Stimulated activated CD8-positive, alpha-beta memory T cell treated with anti-CD3 and anti-CD28 coated beads, Interleukin-15, amount 100 ng/mL, for 4 hours (primary cell): ENCODE measurements at places on chromosomes 12 and 14.

- no peak for DNase-seq
These were observed 269.0 kb upstream of the GARIN2 start for GRCh38 chr14:66920196-66920595.

DNA sequence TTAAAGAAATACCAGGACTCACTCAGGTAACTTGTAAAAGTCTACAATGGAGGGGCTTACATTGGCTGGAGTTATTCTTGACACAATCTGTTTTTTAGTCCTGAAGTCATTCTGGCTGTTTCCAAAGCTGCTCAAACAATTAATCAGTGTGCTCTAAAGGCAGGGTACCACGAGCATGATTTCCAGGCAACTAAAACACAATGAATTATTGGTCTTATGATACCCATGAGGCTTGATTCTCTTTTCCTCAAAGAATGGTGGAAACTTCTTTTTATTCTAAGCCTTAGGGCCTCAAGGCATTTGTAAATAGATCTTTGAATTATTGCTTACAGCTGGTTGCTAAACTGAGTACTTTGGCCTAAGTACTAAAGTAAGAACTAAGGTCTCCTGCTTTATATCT lies 199.8 kb upstream of the PDZRN4 start:
- DNase-seq = no peak

DNA sequence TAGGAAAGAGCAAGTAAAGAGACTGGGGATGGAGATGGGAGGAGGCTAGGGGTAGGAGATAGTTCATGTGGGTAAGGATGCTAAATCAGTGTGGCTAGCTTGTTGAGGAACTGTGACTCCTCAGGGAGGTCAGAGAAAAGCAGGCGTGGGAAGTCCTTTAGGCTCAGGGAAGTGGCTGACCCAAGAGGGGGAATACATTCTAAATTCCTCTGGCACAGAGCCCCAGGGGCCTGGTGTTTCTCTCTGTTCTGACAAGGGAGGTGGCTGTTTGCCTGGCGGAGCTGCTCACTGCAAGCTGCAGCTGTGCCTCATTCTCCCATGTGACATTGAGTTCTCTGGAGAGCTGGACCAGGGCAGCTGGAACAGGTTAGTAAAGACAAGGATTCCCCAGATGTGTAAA lies 152.2 kb upstream of the SLC38A2 start:
- no peak for DNase-seq

GRCh38 chr14:76920331-76921087 lies 94.3 kb downstream of the LRRC74A start:
- DNase-seq = no peak

DNA sequence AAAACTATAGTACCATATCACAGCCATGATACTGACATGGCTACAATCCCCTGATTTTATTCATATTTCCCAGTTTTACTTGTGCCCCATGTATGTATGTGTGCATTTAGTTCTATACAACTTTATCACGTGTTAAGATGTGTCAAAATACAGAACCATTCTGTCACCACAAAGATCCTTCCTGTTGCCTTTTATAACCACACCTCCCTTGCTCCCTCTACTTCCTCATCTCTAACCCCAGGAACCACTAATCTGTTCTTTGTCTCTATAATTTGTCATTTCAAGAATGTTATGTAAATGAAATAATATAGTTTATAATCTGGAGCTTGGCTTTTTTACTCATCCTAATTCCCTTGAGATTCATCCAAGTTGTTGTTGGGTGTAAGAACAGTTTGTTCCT lies 358.4 kb downstream of the DPF3 start:
- DNase-seq = no peak
